ENCODE measurements at places on chromosomes 3 and 15. TPM values are rescaled to one million over a fixed set of nuclear protein-coding genes. Genes with fewer than 3 reads are reported as not detected.

Gene CSPG5
- total RNA-seq = 1.7 TPM

Gene CAMKV
- 2.1 TPM for total RNA-seq

Gene IQCB1
- 22.8 TPM for total RNA-seq

Gene LTK
- 13.8 TPM for total RNA-seq

Gene MANF
- 52.7 TPM for total RNA-seq

Gene CFAP20DC
- total RNA-seq = not detected

Gene CLDN16
- not detected for total RNA-seq

Gene SEMA3F
- total RNA-seq = 21.2 TPM

Gene TMED3
- total RNA-seq = 52.0 TPM

DNA sequence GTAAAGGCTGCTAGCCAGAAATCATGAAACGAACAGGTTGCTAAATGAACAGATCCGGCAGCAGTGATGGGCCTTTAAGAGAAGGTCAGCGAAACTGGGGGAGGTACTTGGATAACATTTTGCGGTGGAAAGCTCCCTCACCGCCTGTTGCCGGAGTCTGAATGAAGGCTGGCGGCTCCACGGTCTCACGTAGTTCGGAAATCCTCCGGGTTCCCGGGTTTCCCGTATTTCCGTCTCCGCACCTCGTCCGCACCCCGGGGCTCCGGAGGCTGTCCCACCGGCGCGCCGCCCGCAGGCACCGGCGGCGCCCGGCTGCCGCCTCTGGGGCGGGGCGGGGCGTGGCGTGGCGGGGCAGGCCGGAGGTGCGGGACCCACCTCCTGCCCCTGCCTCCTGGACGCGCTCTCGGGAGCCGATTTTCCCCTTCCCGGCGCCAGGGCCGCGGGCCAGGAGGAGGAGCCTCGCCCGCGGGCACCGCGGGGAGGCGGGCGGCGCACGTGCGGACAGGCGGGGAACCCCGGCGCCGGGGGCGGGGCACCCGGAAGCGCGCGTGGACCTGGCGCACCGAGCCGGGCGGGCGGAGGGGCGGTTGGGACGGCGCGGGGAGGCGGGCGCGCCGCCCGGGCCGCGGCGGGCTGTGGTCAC lies at the start of gene ZDHHC23:
TSS of gene ZDHHC23 (plus strand) at position 642 of the 643 bp plus-strand sequence. CDS start 790 bp downstream, outside the sequence.
- H3K27ac ChIP-seq = peak within 1 kb of the TSS; percentile 84
- DNase-seq = peak; percentile 53
- H3K27me3 ChIP-seq = no peaks in the 10 kb centered on the region
- peak within 1 kb of the TSS; percentile 87 for H3K4me3 ChIP-seq

DNA sequence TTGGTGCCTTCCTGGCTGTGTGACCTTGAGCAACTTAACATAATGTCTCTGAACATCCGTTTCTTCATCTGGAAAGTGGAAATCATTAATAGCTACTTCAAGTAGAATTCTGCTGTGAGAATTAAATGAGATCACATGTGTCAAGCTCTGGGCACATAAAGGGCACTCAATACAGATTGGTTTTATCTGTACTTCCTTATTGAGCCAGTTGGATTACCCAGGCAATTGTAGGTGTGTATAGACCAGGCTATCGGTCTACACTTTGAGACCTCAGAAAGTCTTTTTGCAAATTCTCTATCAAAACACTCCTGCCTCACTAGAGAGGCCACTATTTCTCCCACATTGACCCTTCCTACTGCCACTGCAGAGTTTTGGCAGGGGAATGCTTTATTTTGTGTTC lies 47.7 kb downstream of the ANP32A start:
- no peak overlapping the region for H3K4me3 ChIP-seq
- no peak for DNase-seq
- no peaks in the 10 kb centered on the region for H3K27me3 ChIP-seq
- H3K4me1 ChIP-seq = no peaks in the 10 kb centered on the region

DNA sequence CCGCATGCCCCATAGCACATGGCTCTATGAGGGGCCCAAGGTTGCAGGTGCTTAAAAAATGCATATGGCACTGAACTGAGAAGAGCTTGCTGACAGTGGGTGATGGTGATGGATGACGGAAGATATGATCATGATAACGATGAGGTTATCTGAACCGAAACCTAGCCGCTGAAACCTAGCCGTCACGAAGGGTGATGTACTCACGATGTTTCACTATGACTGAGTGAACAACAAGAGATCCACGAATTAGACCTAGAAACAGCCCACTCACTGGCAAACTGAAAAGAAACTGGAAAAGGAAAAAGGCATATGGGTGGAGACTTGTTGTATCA lies 57.6 kb upstream of the BCL6 start:
- no peak for DNase-seq
- no peaks in the 10 kb centered on the region for H3K4me1 ChIP-seq
- no peaks in the 10 kb centered on the region for H3K36me3 ChIP-seq

GRCh38 chr3:148931574-148931973 lies 59.8 kb upstream of the GYG1 start:
- DNase-seq = no peak
- H3K4me1 ChIP-seq = no peaks in the 10 kb centered on the region
- H3K36me3 ChIP-seq = no peaks in the 10 kb centered on the region
- H3K4me3 ChIP-seq = no peak overlapping the region
- H3K27ac ChIP-seq = no peak overlapping the region
- no peaks in the 10 kb centered on the region for H3K27me3 ChIP-seq

GRCh38 chr3:138833899-138834595 lies 681 bp downstream of the PIK3CB start:
- DNase-seq = peak; percentile 56
- H3K36me3 ChIP-seq = no peaks in the 10 kb centered on the region
- no peaks in the 10 kb centered on the region for H3K4me1 ChIP-seq
- H3K27ac ChIP-seq = peak overlapping the region; percentile 94

- H3K36me3 ChIP-seq = no peaks in the 10 kb centered on the region
- H3K4me3 ChIP-seq = no peak overlapping the region
- H3K27ac ChIP-seq = no peak overlapping the region
- no peak for DNase-seq
Measured at GRCh38 chr3:141471160-141471559, 15.7 kb upstream of the RASA2 start.

DNA sequence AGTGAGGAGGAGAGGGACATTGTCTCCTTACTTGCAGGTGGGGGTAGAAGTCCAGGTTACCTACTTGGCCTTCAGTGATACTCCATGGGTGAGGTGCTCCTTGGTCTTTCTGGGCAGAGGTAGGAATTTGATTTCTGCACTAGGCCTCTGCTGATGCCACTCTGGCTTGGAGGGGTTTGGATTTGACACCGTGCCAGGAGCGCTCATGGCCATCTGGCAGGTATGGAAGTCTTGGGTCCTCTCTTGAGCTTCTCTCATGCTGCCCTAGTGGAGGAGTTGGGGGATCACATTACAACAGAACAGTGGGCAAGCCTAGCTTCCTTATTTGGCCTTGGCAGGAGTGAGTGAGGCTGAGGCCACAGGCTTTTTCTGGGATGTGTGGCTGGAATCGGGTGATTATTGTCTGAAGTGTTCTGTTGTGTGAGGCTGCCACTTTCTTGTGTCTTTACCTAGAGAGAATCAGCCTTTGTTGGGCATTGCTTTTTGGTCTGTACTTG lies 525.0 kb downstream of the GABRG3 start:
- no peaks in the 10 kb centered on the region for H3K27me3 ChIP-seq
- no peaks in the 10 kb centered on the region for H3K4me1 ChIP-seq
- no peaks in the 10 kb centered on the region for H3K36me3 ChIP-seq
- no peak overlapping the region for H3K27ac ChIP-seq
- no peak for DNase-seq

DNA sequence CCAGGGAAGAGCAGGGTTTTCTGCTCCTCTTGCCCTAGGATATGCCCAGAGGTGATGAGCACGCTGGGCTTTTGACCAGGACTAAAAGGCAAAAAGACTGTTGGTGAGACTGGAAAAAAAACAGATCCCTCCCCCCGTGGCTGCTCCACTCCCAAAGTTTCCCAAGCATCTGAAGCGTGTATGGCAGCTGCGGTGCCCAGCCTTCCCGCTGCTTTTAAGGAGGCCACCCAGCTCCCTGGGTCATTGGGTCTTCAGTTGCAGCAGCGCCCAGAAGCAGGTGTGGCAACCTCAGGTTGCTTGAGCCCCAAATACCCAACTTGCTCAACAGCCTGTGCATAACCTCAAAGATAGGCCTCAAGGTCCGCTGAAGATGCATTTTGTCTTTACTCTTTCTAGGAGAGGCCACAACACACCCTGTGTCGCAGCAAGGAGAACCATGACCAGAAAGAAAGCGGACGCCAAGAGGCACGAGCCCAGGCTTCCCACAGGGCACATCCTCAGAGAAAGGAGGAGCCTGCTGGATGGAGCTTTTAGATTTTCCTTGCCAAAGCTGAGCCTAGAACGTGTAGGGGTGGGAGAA lies 2.0 kb downstream of the SRGAP3 start:
- H3K27ac ChIP-seq = no peak overlapping the region
- no peaks in the 10 kb centered on the region for H3K4me1 ChIP-seq
- no peaks in the 10 kb centered on the region for H3K27me3 ChIP-seq
- no peaks in the 10 kb centered on the region for H3K36me3 ChIP-seq

DNA sequence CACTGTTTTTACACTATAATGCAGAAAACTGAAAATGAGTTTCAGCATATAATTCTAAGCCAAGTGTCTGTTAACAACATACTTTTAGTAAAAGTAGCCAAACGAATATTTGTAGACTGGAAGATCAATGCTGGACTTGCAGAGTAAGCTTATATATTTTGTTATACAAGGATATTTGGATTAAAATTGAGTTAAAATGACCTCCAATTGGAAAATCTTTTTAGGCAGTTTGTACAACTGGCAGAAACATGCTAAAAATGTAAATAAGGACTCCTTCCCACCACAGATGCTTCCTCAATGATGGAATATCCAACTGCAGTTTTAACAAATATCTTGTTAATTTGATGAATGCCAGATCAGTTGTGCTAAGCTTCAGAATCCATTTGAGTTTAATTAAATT lies 25.3 kb downstream of the ZBBX start:
- DNase-seq = no peak
- H3K4me1 ChIP-seq = no peaks in the 10 kb centered on the region
- H3K27ac ChIP-seq = no peak overlapping the region
- H3K36me3 ChIP-seq = no peaks in the 10 kb centered on the region
- H3K4me3 ChIP-seq = no peak overlapping the region

- peak overlapping the region; percentile 21 for H3K27ac ChIP-seq
- no peak overlapping the region for H3K4me3 ChIP-seq
- peaks cover 20% of the 10 kb centered on the region for H3K4me1 ChIP-seq
- no peak for DNase-seq
Measured at GRCh38 chr15:80159811-80160569, 7.2 kb downstream of the FAH start.

DNA sequence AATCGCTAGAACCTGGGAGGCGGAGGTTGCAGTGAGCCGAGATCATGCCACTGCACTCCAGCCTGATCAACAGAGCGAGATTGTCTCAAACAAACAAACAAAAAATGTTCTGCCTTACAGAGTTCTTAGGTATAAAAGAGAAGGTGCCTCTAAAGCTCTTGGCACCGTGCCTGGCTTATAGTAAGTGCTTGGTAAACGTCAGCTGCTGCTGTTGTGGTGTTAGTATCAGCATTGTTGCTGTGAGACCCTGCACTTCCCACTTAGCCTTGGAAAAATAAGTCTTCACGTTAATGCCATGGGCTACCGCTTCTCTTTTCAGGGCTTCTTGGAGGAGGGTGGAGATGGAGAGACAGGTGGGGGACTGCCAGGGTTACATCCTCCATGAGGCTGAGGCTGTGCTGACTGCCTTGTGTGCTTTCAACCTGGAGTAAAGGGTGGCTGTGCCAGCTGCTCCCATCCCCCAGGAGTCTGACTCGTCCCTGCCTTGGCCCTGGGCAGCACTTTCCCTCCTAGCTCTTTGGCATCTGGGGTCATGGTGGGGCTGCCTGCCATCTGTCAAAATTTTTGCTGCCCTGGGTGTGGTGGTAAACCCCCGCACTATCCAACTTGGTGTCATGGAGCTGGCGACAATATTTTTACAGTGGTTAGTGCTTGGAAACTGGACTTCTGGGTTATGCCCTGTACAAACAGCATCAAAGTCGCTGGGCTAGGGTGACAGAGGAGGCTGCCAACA lies 17.8 kb downstream of the FLNB start:
- no peaks in the 10 kb centered on the region for H3K36me3 ChIP-seq
- H3K27me3 ChIP-seq = no peaks in the 10 kb centered on the region
- peak overlapping the region; percentile 30 for H3K27ac ChIP-seq
- no peak overlapping the region for H3K4me3 ChIP-seq
- no peaks in the 10 kb centered on the region for H3K4me1 ChIP-seq
- DNase-seq = no peak

DNA sequence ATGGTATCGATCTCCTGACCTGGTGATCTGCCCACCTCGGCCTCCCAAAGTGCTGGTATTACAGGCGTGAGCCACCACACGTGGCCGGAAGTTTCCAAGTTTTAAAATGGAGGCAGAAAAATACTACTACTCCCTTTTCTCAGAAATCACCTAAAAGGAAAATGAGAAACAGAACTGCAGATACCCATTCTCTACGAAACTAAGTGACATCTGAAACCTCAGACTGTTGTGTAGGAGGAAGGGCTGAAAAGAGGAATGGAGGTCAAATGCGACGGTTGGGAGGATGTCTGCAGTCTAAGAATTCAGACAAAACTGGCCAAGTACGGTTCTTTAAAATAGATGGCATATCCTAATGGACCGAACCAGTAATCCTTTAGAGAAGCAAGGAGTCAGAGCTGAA lies 24.1 kb downstream of the WDR48 start:
- H3K4me3 ChIP-seq = no peak overlapping the region
- H3K27me3 ChIP-seq = no peaks in the 10 kb centered on the region
- H3K27ac ChIP-seq = no peak overlapping the region
- no peaks in the 10 kb centered on the region for H3K36me3 ChIP-seq
- no peaks in the 10 kb centered on the region for H3K4me1 ChIP-seq
- DNase-seq = no peak

DNA sequence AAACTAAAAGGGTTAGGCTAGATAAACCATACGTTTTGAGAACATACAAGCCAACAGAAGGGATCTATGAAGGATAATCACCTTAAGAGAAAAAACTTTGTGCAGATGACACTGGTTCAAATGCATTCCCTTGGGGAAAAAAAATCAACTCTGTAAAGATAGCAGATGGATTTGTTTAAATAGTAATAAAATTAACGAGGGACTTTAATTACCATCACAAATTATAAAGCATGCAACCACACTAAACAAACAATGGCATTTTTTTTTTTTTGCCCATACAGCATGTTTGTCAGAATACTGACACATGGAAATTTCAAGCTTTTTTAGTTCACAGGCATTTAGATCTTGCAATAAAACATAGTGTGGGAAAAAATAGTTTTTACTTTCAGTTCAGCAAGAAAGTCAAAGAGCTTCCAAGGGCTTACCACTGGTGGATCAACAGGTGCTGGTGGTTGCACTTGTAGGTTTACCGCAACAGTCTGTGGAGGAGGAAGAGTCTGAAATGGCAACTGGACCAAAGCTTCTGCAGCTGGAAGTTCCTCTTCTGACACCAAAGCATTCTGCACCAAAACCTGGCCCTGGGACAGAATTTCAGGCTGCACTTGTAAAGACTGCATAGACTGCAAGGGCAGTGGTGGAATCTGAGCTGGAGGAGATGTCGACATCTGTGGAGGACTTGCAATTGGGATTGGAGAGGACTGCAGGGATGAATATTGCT lies 53.1 kb downstream of the PHC3 start:
- no peaks in the 10 kb centered on the region for H3K27me3 ChIP-seq
- no peak for DNase-seq
- no peak overlapping the region for H3K27ac ChIP-seq
- H3K4me3 ChIP-seq = no peak overlapping the region
- peaks cover 7% of the 10 kb centered on the region for H3K4me1 ChIP-seq

- no peak for DNase-seq
- H3K36me3 ChIP-seq = no peaks in the 10 kb centered on the region
- H3K27ac ChIP-seq = no peak overlapping the region
- no peak overlapping the region for H3K4me3 ChIP-seq
- no peaks in the 10 kb centered on the region for H3K4me1 ChIP-seq
Measured at GRCh38 chr3:113006359-113007056, 15.7 kb downstream of the GTPBP8 start.

GRCh38 chr15:49135911-49136310 lies 19.5 kb downstream of the COPS2 start:
- H3K36me3 ChIP-seq = no peaks in the 10 kb centered on the region
- H3K4me1 ChIP-seq = no peaks in the 10 kb centered on the region
- no peak for DNase-seq
- H3K27me3 ChIP-seq = no peaks in the 10 kb centered on the region

All from Peyer's patch (tissue), 4 donors.